ENCODE measurements at places on chromosomes 6 and 20.

- no peak for DNase-seq
These were observed 406.6 kb upstream of the EPHA7 start for GRCh38 chr6:93825950-93826349.

DNA sequence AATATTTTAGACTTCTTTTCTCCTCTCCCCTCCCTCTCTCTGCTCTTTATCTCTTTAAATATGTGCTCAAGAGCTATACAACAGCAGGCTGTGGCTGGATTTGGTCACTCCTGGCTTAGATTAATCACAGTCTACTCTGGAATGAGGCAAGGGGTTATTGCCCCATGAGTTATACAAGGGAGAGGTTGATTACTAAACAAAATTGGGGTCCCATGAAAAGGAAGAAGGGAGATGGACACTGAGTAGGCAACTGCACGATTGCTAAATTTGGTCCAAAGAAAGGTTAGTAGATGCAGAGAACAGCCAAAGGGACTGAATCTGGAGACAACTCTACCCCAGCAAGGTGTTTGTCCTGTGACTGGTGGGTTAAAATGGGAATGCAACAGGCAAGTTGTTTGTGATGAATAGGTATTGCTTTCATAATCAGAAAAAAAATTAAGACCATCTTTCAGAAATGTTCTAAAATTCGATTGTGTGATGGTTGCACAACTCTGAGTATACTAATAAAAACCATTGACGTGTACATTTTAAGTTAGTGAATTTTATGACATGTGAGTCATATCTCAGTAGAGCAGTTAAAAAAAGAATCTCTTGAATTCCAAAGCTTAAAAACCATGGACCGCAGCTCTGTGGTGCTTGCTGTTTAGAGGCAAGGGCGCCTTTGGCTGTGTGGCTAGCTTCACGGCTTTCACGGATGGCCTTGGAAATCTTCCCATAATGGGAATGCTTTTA, 57.1 kb downstream of the KIZ start:
- no peak for DNase-seq

GRCh38 chr6:142413111-142413510, 111.3 kb downstream of the ADGRG6 start:
- no peak for DNase-seq

- no peak for DNase-seq
These were observed 122.8 kb downstream of the CCDC170 start for GRCh38 chr6:151616600-151616999.

DNA sequence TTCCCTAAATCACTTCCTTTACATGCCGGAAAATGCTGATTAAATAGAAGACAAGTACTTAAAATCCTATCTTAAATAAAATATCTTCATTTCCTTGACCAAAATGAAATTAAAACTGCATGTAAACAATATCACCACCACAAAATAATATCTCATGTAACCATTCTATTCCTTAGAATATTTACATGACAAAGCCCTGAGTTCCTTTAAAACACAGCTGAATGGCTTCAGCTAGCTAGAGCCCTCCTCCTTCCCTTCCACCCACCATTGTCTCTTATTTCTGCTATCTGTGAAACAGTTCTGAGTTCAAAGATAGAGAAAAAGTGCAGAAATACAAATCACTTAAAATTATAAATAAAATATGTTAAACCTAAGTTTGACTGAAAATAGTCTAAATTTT, 103.1 kb downstream of the HIVEP2 start:
- DNase-seq = no peak

- no peak for DNase-seq
These were observed 51.6 kb downstream of the RIOK1 start for GRCh38 chr6:7441048-7441775.

Measured in activated CD4-positive, alpha-beta T cell treated with anti-CD3 and anti-CD28 coated beads, Interleukin-10, Interleukin-2, amounts not matched to agents 100 ng/mL and 50 ng/mL, durations not matched to agents 16 hours and 8 hours (primary cell).